ENCODE measurements at places on chromosomes 6 and 20.

- no peak for DNase-seq
These were observed 31.0 kb upstream of the PTCHD4 start for GRCh38 chr6:48141975-48142374.

- no peak for DNase-seq
These were observed 1.1 kb downstream of the STX7 start for GRCh38 chr6:132511831-132512220.

GRCh38 chr6:42971746-42972327, 7.1 kb downstream of the PEX6 start:
- no peak for DNase-seq

DNA sequence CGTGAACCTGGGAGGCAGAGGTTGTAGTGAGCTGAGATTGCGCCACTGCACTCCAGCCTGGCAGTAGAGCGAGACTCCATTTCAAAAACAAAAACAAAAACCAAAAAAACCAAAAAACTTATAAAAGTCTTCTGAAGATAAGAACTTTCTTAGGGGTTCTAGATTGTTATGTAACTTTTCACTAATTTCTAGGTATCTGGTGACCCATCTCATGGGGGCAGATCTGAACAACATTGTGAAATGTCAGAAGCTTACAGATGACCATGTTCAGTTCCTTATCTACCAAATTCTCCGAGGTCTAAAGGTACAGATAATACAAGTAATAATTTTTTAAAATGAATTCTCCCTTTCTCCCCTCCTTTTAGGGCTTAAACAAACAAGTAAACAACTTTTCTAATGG, 45.1 kb downstream of the MAPK14 start:
- no peak for DNase-seq

Data from stimulated activated CD4-positive, alpha-beta T cell treated with anti-CD3 and anti-CD28 coated beads, Interleukin-1b, Interleukin-23, amount 100 ng/mL, for 24 hours (primary cell).